ENCODE measurements at places on chromosomes 4 and X. TPM values are rescaled to one million over a fixed set of nuclear protein-coding genes. Genes with fewer than 3 reads are reported as not detected.

UGT2B17 gene
- not detected for total RNA-seq

PGRMC1 gene
- 148 TPM for total RNA-seq

EGFL6 gene
- total RNA-seq = not detected

CLTRN gene
- 0.90 TPM for total RNA-seq

CSAG3 gene
- total RNA-seq = not detected

CLOCK gene
- 4.4 TPM for total RNA-seq

CFI gene
- total RNA-seq = 0.72 TPM

CDX4 gene
- not detected for total RNA-seq

RHOH gene
- total RNA-seq = not detected

RAB40AL gene
- 0.13 TPM for total RNA-seq
